Hematopoietic multipotent progenitor cell treated with erythropoietin and hydrocortisone succinate and interleukin-3 and kit ligand, for 15 days (in vitro differentiated cells): ENCODE measurements at places on chromosomes 11 and 22.

DNA sequence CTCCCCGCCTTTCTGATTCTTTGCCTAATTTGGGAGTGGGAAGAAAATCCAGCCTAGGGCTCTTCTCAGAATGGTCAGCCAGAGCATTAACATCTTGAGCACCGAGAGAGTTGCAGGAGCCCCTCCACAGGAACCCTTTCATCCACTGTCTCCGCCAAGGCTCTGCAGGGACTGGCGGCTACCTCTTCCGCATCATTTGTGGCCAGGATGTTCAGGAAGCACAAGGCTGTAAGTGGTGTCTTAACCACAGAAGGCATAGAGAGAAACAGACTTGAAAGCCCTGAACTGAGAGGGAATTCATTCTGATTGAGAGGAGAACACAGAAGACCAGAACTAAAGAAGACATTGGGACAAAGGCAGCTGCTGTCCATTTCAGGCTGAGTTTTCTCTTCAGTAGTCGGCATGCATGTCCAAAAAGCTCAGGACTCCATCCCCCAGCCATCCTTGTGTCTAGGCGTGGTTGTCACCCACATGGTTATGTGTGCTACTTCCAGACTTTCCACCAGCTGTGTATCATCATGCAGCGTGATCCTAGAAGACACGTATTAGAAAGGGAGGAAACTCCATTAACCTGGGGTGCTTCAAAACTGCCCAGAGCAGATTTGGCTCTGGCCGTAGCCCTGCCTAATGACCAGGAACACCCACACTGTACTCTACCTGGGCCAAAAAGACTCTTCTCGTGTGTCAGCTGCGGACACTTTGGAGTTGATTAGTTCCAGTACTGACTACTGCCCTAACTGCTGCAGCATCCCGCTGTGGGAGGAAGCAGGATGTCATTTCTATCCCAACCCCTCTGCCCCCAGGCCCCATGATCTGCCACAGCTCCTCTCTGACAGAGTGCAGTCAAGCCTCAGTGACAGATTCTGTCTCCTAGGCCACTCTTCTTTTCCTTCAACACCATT is 725.1 kb downstream of the NTM start:
- DNase-seq = no peak

DNA sequence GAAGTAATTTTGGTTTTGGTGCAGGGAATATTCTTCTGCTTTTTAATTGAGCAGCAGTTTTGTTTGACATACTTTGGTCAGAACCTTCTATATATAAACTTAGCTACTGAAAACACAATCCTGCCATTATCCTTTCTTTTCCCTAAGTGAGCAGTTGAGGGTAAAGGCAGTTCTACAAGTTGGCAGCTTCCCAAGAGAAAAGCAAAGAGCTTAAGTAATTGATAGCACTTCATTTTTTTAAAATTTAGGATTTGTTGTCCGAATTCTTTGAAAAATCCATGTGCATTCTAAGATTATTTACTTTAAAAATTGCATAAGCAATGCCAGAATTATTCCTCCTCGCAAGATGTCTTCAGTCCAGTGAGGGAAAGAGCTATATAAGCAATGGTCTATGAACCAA is 1394.1 kb downstream of the FAM181B start:
- no peak for DNase-seq

DNA sequence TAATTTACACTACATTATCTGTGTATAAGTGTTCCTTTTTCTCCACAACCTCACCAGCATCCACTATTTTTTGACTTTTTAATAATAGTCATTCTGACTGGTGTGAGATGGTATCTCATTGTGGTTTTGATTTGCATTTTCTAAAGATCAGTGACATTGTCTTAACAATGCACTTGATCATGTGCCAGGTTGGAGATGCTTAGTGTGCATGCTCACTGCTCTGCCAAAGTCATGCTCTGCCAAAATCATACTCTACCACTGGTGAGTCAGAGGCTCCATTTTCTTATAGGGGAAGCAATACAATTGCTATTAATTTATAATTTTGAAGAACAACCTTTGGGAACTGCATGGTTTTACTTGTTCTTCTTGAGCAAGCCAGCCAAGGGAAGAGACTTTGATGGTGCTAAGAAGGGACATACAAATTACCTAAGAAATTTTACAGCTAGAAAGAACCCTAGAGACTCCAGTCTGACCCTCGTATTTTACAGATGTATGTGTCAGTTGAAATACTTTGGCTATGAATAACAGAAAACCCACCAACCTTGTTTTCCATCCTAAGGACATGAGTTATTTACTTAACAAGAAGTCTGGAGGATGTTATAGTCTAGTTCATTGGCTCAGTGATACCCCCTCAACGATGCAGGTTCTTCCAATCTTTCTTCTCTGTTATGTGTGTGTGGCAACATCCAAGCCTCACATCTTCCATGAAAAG is 368.9 kb downstream of the DDX10 start:
- no peak for DNase-seq

DNA sequence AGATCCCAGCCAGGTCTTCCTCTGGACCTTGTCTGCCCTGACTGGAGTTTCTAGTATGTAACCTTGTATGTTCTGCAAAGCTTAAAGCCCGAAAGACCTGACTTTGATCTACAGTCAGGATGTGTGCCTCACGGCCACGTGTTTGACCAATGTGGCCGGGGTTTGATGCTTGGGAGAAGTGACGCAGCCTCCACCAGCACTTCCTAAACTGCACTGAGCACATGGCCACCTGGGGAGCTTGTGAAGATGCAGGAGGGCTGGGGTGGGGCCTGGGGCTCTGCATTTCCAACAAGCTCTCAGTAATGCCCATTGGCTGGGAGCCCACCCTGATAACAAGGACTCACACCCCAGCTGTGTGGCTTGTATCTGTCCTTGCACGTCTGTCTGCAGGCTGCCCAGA is 53.2 kb downstream of the NAT10 start:
- no peak for DNase-seq

GRCh38 chr11:116731821-116732220 is 41.0 kb downstream of the BUD13 start:
- no peak for DNase-seq

GRCh38 chr11:121656328-121657090 is 203.7 kb upstream of the SORL1-AS1 start:
- DNase-seq = no peak

DNA sequence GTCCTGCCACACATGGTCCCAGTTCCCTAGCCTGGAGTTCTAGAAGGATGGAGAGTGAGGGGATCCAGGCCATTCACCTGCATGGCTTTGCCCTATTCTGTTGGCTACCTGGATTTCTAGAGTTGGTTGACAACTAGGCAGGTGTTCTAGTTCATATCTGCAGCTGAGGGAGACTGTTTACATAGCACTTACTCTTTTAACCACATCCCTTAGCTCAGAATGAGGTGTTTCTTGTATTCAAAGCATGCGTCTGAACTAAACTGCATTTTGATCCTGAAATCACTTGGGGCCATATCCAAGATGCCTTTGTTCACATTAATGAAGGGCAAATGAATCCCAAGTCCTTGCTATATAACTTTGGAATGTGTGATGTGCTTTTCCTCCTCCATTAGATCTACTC is 60.9 kb downstream of the SYT13 start:
- DNase-seq = no peak

- DNase-seq = no peak
Measured at GRCh38 chr11:10619131-10619680, 50.7 kb upstream of the LYVE1 start.

GRCh38 chr11:73152861-73153483 is 10.9 kb upstream of the FCHSD2 start:
- no peak for DNase-seq

- DNase-seq = no peak
Measured at GRCh38 chr22:29030618-29031226, 30.9 kb downstream of the C22orf31 start.

GRCh38 chr11:19853016-19853415 is 140.4 kb downstream of the NAV2 start:
- no peak for DNase-seq

GRCh38 chr11:6196396-6196795 is 2.6 kb upstream of the OR52W1 start:
- no peak for DNase-seq

DNA sequence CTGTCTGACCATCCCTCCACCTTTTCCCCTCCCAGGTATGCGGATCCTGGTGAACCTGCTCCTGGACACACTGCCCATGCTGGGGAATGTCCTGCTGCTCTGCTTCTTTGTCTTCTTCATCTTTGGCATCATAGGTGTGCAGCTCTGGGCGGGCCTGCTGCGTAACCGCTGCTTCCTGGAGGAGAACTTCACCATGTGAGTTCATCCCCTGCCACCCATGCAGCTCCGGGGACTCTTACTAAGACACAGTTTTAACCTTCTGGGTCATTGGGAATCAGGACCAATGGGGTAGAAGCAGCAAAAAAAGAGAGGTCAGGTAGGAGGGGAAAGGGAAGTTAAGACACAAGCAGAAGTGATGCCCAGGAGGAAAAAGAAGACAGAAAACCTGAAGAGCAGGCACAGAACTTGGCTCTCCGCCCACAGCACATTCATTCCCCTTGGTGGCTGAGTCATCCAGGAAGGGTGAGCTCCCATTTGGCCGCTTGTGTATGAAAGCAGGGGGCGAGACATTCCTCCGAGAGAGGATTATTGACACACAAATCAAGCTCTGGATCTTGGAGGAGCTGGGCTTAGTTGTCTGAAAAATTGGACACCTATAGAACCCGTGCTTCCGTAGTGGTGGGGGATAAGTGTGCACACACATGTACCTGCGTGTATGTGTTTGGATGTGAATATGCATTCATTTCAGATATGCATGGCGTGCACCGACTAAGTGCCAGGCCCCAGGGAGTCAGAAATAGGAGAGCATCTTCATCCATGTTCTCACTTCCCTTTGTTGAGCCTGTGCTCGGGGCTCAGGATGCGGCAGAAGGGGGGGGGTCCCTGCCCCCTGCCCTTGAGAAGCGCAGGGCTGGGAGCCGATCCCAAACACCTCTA is 64.2 kb downstream of the CACNA1I start:
- DNase-seq = peak; percentile 94

DNA sequence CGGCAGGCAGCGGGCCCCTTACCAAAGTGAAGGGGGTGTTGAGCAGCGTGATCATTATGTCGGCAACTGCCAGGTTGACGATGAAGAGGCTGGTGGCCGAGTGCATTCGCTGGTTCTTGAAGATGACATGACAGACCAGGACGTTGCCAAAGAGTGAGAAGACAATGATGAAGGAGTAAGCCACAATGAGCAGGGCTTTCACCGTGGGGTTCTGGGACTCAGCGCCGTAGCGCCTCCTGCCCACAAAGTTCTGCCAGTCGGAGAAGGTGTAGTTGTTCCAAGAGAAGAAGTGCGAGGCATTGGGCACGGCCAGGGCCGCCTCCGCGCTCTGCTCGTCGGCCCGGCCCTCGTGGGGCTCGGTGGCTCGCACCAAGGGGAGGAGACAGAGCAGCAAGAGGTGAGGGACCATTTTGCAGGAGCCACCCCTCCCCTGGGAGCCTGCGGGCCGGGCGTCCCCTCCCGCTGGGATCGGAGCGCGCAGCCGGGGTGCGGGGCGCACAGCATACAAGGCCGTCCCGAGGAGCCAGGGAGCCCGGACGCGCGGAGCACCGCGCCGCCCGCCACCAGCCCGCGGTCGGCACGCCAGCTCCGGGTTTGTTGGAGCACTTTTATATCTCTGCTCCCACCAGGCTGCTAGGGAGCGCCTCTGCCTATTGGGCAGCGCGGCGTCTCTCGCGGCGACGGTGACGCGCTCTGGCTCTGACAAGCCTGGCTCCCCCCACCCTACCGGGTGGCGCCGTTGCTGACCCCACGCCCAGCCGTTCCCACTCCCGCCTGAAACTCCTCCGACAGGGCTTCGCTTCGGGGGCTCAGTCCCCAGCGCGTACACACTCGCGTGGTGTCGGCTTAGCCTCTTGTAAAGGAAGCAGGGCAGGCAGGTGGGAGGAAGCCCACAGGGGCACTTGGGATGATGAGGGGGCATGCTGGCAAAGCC is at the start of gene GPR83:
Gene GPR83, minus strand, starts transcription at position 581 of the 934 bp plus-strand sequence. Its CDS starts 172 bp downstream, at position 409.
- no peak for DNase-seq

DNA sequence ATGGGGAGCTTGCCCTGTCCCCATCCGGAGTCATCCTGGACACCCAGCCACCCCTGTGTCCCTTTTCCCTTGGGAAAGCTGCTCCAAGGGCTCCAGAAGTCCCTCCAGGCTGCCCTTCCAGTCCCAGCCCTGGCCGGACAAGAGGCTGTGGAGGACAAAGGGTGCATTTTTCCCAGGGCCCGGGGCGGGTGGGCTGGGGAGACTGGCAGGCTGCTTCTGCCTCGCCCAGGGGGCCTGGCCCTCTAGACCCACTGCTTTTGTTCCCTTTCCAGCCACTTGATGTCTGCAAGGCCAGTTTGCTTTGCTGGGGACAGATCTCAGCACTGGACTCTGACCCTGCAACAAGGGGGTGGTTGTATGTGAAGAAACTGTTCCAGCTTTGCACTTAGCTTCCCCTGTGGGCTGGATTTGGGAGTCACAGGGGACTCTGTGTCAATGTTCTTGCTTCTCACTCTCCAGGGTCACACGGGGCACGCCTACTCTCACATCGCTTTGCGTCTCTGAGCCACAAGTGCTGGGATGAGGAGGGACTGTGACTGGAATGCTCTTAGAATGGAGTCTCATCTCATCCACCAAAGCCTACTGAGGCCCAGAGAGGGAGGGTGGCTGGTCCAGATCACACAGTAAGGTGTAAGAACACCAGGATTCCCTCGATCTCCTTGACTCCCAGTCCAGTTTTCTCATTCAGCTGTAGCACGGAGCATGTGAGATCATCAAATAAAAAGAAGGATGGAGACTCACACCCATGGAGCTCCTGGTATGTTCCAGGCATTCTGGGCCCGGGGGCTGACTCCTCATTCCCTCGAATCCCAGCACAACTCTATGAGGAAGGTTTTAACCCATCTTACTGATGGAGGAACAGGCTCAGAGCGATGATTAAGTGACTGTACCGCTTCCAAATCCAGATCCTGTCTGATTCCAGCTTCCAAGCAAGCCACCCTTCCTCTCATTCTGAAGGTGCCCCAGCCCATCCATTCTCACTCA is 59.9 kb downstream of the FBXO7 start:
- no peak for DNase-seq

DNA sequence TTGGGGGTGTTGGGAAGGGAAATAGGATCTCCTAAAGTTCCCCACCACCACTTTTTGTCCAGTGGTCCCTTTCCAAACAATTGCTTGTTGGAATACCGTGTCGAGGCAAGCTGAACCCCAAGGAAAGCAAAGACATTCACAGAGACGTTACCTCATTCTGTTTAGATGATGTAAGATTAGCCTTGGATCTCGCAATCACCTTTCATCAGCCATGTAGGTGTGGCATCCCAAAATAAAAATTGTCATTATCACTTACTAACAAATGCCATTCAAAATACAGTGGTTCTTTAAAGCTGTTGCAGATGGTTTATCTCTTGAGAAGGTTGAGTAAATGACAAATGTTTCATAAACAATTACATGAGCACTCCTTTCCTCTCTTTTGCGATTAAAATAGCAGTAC is 86.5 kb upstream of the SLC25A18 start:
- no peak for DNase-seq

GRCh38 chr11:28476049-28476448 is 367.9 kb downstream of the METTL15 start:
- no peak for DNase-seq
